ENCODE measurements at places on chromosomes 1 and 21.

DNA sequence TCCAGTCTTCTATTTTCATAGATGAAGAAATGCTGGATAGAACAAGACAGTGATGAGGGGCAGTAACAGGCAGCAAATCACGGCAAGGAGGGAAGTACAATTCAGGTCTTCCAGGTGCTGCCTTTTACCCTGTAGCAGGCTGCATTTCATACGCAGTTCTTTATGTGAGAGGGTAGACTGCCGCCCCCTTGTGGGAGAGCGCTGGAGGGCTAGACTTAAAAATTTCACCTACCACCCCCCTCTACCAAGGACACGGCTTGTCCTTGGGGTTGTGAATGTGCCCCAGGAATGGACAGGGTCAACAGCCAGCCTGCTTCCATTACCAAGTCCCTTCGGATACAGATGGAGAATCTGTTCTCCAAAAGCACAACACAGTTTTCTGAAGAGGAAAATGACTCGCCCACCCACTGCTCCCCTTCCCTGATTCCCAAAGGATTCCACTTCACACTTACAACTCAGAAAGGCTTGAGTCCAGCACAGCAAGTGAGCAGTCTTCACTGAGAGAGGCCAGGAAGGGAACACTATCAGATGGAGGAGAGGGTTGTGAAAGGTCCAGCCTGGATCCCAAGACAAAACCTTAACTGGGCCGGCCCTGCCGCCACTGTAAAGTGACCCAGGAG lies 7.4 kb downstream of the WDR77 start:
- DNase-seq: no peak

DNA sequence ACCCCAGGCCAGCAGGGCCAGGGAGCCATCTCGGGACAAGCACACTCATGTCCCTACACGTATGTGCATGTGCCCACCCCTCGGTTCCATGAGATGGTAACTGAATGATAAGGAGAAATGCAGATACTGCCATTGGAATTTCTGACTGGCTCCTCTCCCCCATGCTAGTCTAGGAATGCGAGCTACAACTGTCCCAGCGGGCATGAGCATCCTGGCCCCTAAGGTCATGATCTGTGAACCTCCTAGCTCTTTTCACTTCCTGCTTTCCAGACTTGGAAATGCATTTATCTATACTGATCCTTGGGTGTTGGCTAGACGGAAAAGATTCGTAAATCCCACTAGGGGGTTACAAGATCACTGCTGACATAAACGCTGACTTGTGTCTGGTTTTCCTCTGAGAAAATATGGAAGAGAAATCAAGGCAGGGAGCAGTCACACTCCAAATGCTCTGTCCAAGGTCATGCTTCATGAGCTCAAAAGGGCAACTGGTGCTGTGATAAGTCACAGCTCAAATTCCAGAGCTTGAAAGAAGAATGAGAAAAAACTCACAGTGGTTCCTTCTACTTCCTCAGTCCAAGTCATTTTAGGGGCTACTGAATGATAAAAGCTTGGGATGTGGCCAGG lies 49.8 kb downstream of the SLC45A1 start:
- DNase-seq: no peak

- no peak for DNase-seq
These were observed 1.9 kb upstream of the PRDM15 start for GRCh38 chr21:41881051-41881450.

DNA sequence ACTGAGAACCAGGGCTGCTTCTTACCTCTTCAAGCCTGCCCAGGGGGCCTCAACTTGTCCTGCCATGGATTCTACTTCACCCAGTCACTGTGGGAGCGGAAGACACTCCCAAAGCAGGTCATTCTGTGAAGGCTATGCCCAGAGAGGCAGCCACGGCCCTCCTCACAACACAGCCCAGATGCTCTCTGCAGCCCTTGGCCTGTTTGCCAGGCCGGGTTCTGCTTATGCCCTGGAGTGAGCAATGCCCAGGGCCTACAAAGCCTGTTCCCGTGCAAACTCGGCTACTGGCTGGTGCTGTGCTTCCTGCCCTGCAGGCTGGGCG lies 33.8 kb upstream of the SLC30A1 start:
- DNase-seq: no peak

GRCh38 chr1:85998105-85998855 lies 158.3 kb downstream of the COL24A1 start:
- no peak for DNase-seq

GRCh38 chr1:112688781-112689193 lies 14.3 kb downstream of the MOV10 start:
- no peak for DNase-seq

All from stimulated activated CD4-positive, alpha-beta T cell treated with anti-CD3 and anti-CD28 coated beads, Interleukin-1b, Interleukin-23, amount 100 ng/mL, for 24 hours (primary cell).